ENCODE measurements at places on chromosomes 6 and 20.
A peak's percentile ranks its signal among the peaks of the same experiment; 100 is the strongest.

DNA sequence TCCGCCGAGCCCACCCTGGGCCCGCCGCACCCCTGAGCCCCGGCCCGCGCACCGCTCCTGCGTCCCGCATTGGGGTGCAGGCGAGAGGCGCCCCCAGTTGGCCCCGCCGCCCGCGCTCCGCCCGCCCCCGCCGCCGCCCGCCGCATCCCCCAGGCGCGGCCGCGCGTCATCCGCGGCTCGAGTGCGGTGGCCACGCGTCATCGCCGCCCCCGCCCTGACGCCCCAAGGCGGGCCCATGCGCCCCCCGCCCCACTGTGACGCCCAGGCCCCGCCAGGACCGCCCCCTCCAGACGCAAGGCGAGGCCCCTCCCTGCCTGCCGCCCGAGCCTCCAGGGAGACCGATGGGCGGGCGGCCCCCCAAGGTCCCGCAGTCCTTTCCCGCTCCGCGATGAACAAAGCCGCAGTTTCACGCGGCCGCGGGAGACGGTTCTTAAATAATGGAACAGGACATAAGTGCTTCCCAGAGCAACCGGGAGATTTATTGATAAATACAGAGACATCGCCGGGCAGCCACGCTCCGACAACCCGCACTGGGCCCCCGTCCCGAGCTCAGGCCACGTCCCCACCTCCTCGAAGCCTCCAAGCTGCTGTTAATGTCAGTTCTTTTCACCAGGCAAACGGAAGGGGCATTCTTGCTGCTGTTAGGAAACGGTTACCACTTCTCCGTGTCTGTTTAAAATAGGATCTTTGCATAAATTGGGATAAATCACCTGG, at the start of gene ANKRD60:
TSS of gene ANKRD60 (minus strand) at position 170 of the 714 bp plus-strand sequence. CDS start at position 170, 0 bp downstream.
- no peak for DNase-seq

DNA sequence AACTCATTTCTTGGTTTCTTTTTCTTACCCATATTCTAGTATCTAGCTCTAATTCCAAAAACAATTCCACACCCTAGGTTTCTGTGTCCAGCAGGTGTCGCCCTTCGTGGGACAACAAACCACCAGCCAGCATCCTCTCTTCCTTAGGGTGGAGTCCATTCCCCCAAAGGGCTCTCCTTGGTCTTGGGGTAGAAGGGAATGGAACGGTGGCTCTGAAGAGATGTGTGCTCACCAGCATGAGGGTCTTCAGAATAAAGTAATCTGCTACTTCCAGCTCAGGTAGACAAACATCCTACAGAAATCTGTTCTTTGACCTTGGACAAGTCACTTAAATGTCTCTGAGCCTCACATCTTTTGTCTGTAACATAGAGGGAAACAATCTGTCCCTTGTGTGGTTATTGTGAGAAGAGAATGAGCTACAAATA, 7.2 kb downstream of the HLA-DMB start:
- peak; percentile 70 for DNase-seq

DNA sequence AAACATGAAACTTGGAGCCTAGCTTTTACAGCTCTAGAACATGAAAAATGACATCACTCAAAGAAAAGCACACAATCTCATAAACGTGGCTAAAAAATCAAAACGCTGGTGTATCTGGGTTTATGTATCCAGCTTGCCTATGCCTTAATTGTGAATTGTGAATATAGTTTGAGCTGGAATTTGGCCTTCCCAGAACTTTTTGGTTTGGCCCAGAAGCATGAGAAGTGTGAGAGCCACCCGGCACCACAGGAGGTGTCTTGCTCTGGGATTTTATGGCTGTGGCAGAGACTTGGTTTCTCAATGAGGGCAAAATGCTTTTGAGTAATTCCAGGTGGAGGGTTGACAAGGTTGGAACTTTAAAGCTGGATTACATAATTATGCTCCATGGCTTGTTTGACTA, 69.2 kb downstream of the TIAM2 start:
- no peak for DNase-seq

DNA sequence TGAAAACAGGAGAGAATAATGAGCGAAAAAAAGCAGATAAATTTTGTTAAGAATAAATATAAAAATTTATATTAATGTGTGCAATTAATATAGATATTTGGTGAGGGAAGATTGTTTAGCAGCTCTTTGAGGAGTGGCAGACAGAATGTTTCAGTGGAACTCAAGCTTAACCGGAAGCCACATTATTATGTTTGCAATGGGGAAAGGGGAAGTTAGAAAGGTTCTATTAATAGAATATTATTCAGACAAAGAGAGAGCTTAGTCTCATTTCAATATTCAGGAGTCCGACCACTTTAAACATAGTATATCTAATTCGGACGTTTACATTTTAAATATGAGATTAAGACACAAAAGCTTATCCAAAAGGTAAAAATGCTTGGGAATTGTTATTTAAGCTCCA, 81.6 kb upstream of the KHDRBS2 start:
- DNase-seq, result no peak

DNA sequence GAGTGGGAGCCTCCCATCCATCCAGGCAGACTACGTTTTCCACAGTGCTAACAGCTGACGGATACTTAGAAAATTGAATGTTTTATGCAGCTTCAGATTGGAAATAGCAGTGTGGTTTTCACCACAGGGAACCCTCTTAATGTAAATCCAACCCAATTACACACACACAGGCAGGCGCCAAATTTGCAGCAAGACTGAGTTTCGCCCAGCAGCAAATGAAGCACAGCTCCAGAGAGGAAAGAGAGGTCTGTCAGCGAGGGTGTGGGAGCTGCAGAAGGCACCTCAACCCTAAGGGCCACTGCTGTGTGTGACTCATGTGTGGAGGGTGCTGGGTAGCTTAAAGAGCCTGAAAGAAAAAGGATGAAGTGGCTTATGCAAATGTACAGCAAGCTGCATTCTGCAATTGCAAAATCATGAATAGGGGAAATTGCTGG, 365.7 kb downstream of the MAFB start:
- no peak for DNase-seq

GRCh38 chr6:64411226-64411625, 775.6 kb downstream of the PHF3 start:
- DNase-seq, result no peak

DNA sequence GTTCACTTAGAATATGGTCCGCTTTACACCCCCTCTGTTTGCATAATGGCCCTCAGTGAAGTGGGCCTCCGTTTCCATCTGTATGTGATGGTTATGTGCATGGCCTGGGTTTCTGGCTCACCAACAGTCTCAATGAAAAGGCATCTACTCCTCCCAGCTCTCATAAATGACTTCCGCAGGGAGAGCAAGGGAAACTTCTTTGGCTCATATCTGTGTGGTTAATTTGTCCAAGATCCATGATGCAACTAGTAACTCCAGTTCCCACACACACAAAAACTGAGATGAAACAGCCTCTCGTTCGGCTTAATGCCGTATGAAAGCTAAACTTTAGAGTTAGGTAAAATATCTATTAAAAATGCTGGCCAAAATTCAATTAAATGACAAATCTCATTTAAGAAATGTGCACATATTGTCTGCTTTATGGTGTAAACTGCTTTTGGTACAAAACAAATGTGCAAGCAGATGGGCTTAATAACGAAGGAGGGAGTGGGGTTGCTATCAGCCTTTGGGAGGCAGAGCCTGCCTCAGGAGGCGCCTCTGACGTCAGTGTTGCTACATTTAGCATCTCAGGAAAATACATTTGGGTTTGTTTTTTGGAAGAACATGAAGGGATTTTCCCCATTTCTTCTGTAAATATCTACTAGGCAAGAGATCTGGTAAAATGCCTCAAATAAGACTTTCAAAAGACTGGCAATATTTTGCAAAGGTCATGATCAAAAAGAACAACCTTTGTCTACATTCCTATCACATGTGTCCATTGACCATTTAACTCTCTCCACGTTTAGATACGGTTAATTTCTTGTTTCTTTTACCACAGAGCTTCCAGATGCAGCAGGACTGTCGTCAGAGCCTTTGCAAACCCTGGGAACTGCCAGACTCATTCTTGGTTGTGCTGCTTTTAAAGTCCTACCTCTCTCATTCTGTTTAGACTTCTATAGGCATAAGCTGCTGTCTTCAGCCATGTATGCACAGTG, 96.8 kb downstream of the ARMC2 start:
- no peak for DNase-seq

- no peak for DNase-seq
Measured at GRCh38 chr6:99287523-99287922, 62.0 kb downstream of the FAXC start.

DNA sequence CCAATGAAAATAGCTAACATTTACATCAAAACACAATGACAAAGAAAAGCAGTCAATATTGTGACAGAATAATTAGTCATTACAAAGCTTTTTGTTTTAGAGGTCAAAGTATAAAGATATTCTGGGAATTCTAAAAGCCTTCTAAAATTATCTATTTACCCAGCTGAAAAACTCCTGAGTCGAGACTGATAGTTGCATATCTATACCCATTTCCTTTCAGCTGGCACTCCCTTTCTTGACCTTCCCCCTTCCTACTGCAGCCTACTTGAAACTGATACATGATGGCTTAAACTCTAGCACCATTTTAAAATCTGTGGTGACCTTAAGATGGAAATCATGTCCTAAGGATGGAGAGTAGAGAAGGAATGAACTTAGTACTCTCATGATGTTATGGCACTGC, 38.6 kb downstream of the LMBRD1 start:
- no peak for DNase-seq

GRCh38 chr6:156250593-156250992, 526.6 kb upstream of the ARID1B start:
- DNase-seq, result no peak

DNA sequence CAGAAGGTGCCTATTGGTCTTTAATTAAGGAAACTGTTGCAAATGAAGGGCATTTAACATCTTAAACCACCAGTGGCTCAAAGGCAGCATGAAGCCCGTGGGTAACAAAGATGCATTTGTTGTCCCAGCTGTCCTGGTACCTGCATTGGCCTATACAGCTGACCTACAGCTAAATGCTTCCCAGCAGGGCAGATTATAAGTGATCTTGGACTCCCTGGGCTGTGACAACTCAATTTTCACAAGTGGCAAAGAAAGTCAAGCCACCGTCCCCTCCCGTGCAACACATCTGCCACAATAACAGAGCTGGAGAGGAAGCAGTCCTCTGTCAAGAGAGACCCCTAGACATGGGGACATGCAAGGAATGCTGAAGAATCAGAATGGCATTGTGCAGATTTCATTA, 31.5 kb upstream of the EDN3 start:
- no peak for DNase-seq

DNA sequence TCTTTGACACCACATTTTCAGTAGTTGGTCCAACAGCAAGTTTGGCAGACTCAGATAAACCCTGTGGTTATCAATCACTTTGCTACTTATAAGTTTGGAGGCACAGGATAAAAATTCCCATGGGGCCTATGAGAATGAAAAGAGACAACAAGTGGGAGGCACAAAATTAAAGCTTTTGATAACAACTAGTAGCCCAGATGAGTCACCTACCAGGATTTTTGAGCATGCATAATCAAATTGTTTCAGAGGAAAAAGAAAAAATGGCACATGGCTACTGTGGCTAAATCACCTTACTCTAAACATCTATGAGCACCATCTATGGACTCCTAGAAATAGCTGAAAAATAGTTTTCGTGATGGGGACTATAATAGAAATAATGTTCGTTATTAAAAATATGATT, 40.8 kb upstream of the BMP5 start:
- no peak for DNase-seq

DNA sequence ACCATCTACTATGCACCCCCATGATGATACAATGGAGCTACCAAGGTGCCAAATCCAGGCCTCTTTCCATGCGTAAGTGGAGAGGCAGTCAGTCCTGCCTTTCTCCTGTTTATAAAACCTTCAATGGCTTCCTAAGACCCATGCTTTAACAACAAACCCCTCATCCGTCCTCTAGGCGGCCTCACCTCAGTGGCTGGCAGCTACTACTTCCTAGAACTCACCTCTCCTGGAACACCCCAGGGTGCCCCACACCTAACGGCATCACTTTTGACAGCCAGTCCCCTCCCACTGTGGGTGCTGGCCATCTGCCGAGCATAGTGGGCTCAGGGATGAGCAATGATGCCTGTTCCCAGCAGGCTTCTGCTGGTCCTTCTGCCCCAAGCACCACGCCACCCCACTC, 80.0 kb upstream of the TAB2 start:
- DNase-seq, result no peak

DNA sequence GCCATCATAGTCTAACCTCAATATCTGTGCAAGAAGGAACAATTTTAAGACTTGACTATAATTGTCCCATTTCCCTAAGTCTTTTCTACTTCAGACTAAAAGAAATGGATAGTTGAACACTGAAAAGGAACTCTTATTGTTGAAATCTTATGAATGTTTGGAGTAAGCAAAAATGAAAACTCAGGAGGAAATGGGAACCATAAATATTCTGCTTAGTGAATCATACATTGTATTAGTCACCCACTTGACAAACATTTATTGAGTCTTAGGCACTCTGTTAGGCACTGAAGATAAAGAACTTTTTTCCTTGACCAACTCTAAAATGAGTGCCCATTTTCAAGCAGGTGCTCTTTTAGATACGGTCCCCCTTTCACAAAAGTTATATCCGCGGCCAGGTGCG, 8.7 kb downstream of the CCDC170 start:
- DNase-seq, result no peak

DNA sequence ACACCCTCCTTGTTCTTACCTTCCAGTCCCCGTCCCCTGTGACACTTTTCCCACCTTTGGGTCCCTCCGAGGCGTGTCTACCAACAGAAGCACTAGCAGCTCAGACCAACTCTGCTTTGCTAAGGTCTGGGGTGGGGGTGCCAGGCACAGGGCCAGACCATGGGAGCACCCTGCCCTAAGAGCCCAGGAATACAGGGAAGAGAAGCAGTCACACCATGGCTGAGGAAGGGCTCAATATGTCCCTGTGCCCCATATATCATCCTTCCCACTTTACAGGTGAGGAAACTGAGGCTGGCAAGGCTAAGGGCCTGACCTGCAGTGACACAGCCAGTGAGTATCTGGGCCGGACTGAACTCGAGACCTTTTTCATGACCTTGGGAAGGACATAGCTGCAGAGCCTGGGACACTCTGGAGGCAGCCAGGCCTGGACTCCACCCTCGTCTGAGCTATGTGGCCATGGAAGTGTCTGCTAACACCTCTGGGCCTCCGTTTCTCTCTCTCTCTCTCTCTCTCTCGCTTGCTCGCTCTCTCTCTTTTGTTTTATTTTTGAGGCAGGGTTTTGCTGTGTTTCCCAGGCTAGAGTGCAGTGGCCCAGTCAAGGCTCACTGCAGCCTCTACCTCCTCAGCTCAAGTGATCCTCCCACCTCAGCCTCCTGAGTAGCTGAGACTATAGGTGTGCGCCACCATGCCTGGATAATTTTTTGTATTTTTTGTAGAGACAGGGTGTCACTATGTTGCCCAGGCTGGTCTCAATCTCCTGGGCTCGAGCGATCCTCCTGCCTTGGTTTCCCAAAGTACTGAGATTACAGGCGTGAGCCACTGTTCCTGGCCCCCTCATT, 156.7 kb downstream of the GRM4 start:
- DNase-seq, result no peak

GRCh38 chr6:130259557-130259956, 36.8 kb upstream of the SAMD3 start:
- DNase-seq, result no peak

All from activated naive CD4-positive, alpha-beta T cell (primary cell).